ENCODE measurements at places on chromosomes 4 and X.

GRCh38 chr4:52750819-52751486 is at the start of gene ERVMER34-1:
TSS of gene ERVMER34-1 (minus strand) at chr4:52751425. CDS start at chr4:52745520, 5,905 bp downstream.
- no peak for DNase-seq

DNA sequence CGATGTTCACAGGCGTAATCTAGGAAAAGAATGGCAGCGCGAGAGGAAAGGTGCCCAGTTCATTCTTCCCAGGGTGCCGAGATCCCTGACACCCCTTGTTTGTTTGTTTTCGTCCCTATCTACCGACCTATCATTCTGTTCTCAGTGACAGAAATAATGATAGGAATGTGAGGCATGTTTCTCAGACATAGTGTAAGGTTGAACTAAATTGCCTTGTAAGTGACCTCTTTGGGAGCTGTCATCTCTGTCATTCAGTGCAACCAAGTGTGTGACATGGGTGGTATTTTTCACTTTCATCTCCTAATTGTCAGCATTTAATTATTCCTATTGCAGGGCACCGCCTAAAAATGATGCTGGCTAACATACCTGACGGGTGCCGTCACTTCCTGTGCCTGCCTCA is 24.4 kb downstream of the CLDN22 start:
- DNase-seq: no peak

DNA sequence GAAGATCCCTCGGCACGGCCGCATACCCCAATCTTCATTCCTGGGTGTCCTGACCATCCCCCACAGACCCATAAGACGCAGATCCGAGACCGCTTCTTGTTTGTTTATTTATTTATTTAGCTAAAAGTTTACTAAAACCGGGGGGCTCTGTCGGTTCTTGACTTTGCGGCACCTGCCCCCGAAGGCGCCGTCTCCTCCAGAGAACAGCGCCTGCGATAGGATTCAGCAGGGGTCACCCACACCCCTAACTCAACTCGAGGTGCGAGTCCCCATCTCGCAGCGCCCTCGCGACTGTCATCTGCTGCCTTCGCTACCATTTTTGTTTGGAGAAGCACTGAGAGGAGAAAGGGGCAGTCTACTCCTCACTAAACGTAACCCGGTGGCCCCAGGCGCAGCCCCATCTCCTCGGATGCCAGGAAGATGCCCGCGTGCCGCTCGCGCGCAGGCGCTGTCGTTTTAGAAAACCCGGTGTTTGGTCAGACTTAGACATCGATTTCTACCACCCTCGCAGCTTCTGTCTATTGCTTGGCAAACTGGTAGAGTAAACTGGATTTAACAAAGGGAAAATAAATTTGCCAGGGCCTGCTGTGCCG is 18.9 kb upstream of the GPR101 start:
- no peak for DNase-seq

DNA sequence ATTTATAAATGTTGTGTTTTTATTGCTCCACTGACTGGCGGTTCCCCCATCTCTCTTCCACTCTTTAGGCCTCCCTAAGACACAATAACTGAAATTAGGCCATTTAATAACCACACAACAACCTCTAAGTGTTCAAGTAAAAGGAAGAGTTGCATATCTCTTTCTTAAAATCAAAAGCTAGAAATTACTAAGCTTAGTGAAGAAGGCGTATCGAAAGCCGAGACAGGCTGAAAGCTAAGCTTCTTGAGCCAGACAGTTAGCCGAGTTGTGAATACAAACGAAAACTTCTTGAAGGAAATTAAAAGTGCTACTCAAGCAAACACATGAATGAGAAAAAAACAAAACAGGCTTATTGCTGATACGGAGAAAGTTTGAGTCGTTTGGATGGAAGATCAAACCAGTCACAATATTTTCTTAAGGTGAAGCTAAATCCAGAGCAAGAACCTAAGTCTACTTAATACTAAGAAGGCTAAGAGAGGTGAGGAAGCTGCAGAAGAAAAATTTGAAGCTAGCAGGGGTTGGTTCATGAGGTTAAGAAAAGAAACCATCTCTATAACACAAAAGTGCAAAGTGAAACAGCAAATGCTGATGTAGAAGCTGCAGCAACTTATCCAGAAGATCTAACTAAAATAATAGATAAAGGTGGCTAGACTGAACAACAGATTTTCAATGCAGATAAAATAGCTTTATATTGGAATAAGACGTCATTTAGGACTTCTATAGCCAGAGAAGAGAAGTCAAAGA is 194.0 kb upstream of the TTC29 start:
- DNase-seq: no peak

- DNase-seq: peak; percentile 1
Measured at GRCh38 chrX:21972721-21973120, 32.2 kb downstream of the SMS start.

- DNase-seq: no peak
Measured at GRCh38 chr4:88857588-88857987, 160.0 kb upstream of the NAP1L5 start.

- DNase-seq: no peak
Measured at GRCh38 chr4:87565746-87566145, 36.6 kb upstream of the SPARCL1 start.

- DNase-seq: no peak
Measured at GRCh38 chr4:146134761-146135445, 40.6 kb upstream of the LSM6 start.

- DNase-seq: no peak
Measured at GRCh38 chr4:36241771-36242170, 2.5 kb downstream of the ARAP2 start.

DNA sequence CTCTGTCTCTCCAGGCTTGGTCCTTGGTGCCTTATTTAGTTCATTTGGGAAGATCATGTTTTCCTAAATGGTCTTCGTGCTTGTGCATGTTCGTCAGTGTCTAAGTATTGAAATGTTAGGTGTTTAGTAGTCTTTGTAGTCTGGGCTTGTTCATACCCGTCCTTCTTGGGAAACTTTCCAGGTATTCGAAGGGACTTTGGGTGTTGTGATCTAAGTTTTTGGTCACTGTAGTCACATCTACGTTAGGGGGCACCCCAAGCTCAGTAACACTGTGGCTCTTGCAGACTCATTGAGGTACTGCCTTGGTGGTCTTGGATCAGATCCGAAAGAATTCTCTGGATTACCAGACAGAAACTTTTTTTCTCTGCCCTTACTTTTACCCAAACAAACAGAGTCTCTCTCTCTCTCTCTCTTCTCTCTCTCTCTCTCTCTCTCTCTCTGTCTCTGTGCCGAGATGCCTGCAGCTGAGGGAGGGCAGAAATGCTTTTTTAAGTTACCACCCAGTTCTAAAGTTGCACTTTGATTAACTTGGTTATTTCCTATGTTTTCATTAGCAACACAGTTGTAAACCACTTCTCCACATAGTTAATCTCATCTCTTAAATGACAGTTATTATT is 67.6 kb upstream of the SLC7A3 start:
- DNase-seq: no peak

- DNase-seq: no peak
Measured at GRCh38 chr4:83920375-83920774, 384.5 kb downstream of the GPAT3 start.

- DNase-seq: no peak
Measured at GRCh38 chr4:45693746-45694145, 430.1 kb downstream of the GABRG1 start.

- no peak for DNase-seq
Measured at GRCh38 chr4:163744861-163745260, 250.4 kb downstream of the TMA16 start.

- DNase-seq: peak; percentile 3
Measured at GRCh38 chr4:52588771-52589591, 70.1 kb downstream of the USP46 start.

- no peak for DNase-seq
Measured at GRCh38 chr4:8615921-8616787, 23.6 kb downstream of the CPZ start.

- no peak for DNase-seq
Measured at GRCh38 chrX:155951237-155951789, 46.2 kb upstream of the IL9R start.

- DNase-seq: no peak
Measured at GRCh38 chr4:105594099-105595010, 41.9 kb downstream of the ARHGEF38 start.

- no peak for DNase-seq
Measured at GRCh38 chr4:77579406-77580076, 26.1 kb upstream of the CXCL13 start.

DNA sequence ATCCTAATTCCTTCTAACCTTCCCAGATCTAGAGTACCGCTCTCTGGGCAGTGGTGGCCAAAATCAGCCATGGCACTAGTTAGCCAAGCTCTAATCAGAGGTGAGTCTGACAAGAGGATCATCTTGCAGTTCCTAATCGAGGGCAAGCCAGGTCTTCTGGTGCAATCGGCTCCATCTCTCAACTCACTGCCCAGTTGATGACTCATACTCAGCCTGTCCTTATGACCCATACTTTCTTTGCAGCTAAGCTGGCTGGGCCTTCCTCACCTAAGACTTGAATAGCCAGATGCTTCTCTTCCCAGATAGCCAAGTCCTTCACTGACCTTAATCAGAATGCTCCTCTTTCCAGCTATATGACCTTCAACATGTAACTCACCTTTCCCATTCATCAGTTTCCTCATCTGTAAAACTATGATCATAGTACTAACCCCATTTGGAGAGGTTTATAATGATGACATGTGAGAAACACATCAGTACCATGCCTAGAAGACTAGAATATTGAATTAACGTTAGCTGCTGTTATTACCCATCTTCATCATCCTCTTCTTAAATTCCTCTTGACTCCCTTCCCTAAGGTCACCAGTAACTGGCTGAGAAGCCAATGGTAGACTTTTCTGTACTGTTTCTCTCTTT is 57.1 kb downstream of the RELL1 start:
- DNase-seq: no peak

- no peak for DNase-seq
Measured at GRCh38 chr4:156137679-156138473, 184.2 kb upstream of the CTSO start.

GRCh38 chr4:76892001-76892400 is 5.9 kb downstream of the SOWAHB start:
- no peak for DNase-seq

- no peak for DNase-seq
Measured at GRCh38 chr4:39905656-39906055, 72.1 kb downstream of the PDS5A start.

DNA sequence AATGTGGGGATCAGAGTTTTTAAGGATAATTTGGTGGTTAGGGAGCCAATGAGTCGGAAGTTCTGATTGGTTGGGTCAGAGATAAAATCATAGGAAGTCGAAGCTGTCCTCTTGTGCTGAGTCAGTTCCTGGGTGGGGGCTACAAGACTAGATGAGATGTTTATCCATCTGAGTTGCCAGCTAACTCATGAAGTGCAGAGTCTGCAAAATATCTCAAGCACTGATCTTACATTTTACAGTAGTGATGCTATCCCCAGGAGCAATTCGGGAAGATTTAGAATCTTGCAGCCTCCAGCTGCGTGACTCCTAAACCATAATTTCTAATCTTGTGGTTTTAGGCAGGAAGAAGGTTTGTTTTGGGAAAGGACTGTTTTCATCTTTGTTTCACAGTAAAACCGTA is 565.8 kb upstream of the SPANXN1 start:
- DNase-seq: no peak

GRCh38 chrX:53093177-53093655 is 726 bp upstream of the KANTR start:
- DNase-seq: no peak

GRCh38 chr4:152221816-152222516 is 313.9 kb downstream of the FBXW7 start:
- no peak for DNase-seq

DNA sequence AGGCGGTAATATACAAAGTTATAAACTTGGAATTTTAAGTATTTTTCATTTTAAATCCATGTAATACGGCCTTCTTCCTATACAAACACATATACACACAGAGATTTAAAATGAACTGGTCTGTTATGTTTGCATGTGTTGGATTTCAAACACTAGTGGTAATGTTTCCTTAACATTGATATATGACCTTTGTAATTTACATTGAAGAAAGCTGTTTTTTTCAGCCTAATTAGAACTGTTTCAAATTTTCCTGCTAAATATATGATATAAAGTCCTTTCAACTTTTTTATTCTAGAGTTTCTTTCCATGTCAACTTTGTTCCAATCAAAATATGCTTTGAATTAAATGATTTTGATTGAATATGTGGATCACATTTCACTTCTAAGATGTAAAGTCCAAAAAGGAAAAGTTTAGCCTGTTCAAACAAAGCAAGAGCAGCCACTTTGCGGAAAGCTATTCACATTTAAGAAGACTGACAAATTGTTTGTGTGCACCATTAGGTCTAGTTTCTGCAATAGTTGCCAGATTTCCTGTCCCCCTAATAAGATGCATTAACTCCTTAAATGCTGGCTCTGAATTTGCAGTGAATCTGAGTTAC is 226.0 kb upstream of the MAB21L2 start:
- no peak for DNase-seq

- DNase-seq: no peak
Measured at GRCh38 chrX:2261831-2262667, 238.7 kb downstream of the DHRSX start.

DNA sequence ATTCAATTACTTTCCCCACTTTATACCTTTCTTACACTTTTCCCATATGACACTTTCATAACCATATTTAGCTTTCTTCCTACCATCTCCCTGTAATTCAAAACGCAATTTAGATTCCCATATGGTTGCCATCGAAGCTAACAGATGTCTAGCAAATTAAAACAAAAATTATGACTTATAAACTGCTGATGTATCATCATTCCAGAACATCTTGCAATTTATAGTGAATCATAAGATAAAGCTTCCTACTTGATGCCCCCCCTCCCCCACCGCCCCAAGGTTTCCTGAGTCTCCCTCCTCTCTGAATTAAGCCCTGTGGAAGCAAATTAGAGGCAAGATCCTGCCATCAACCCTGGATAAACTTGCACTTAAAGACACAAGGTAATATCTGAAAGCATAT is 5.4 kb downstream of the TSPAN5 start:
- no peak for DNase-seq

- no peak for DNase-seq
Measured at GRCh38 chrX:107677909-107678308, 49.6 kb downstream of the PRPS1 start.

GRCh38 chr4:833731-834367 is 7.9 kb upstream of the CPLX1 start:
- no peak for DNase-seq

GRCh38 chr4:173211838-173212237 is 43.2 kb downstream of the GALNT7 start:
- DNase-seq: no peak

DNA sequence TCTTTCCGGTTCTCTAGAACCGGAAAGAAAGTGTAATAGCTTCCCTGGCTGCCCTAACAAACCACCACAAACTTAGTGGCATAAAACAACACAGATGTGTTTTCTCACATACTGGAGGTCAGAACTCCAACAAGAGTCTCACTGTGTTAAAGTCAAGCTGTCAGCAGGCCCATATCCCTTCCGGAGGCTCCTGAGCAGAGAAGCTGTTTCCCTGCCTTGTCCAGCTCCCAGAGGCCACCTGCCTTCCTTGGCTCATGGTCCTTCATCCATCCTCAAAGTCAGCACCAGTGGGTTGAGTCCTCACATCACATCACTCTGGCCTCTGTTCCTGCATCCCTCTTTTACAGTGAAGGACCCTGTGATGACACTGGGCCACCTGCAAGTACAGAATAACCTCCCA is 49.8 kb upstream of the HMX1 start:
- DNase-seq: no peak

DNA sequence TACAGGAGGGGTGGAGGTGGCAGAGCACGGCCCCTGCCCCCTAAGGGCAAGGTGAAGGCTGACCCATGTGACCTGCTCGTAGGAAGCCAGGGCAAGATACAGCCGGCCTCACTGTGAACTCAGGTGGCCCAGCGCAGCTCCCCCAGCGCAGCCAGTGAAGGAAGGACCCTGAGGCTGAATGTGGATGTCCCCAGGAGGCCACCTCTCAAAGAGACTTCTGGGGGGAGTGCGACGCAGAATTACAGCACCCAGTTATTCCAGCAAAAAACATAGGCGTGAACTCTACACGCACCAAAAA is 52.6 kb downstream of the ZFYVE28 start:
- DNase-seq: no peak

- DNase-seq: no peak
Measured at GRCh38 chr4:148780426-148781005, 338.3 kb upstream of the NR3C2 start.

Measured in activated CD8-positive, alpha-beta memory T cell treated with anti-CD3 and anti-CD28 coated beads for 1 hour (primary cell).